ENCODE measurements at places on chromosomes 11 and 22.
A peak's percentile ranks its signal among the peaks of the same experiment; 100 is the strongest.

- DNase-seq = peak; percentile 51
Observed at GRCh38 chr22:27194096-27194748, 536.8 kb downstream of the MIAT start.

DNA sequence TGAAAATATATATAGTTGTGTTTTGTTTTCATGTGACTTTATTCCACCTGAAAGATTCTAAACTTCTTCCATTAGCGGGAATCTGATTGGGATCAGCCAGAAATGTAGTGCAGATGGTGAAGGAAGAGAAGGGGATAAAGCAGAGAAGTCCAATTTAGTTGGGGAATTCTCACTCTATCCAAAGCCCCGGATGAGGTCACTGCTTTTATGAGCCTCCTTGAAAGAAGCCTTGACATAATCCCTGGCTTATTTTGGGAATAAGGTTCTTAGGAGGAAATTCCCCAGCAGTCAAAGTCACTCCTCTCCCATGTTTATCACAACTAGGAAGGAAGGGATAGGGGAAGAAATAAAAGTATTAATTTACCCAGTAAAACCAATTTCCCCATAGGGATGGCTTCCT lies 41.1 kb downstream of the OSBP start:
- no peak for DNase-seq

GRCh38 chr22:48088926-48089536 lies 1326.6 kb downstream of the TBC1D22A start:
- DNase-seq = no peak

DNA sequence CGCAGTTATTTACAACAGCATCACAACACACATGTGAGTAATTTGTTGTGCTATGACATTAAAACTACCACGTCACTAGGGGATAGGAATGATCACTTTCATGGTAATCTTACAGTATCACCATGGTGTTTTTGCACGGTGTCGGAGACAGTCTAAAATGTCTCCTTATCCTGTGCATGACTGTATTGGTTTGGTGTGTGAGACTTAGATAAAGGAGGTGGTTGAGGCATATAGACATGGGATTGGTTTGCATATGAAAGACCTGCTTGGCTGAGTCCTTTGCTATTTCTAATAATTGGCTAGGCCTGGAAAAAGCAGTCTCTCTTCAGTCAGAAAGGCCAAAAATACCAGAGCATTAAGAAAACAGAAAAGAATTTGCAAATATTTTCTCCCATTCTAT lies 30.2 kb downstream of the MSANTD4 start:
- DNase-seq = no peak

DNA sequence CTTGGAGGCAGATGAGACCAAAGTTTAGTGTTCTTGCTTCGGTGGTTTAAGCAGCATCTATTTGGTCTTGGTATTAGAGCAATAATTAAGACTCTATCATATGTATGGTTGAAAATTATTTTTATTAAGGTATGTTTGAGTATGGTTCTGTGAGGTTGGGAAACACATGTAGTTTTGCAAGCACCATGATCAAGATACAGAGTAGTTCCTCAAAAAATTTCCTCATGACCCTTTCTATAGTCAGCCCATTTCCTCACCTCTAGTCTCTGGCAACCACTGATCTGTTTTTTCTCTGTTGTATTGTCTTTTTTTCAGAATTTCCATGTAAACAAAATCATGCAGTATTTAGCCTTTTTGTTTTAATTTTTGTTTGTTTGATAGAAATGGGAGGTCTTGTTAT lies 18.4 kb downstream of the MTMR3 start:
- DNase-seq = no peak

GRCh38 chr22:39148026-39148726 lies 4.3 kb downstream of the CBX7 start:
- DNase-seq = no peak

- DNase-seq = no peak
Observed at GRCh38 chr11:78338702-78339101, 78.9 kb downstream of the GAB2 start.

- no peak for DNase-seq
Observed at GRCh38 chr11:133385781-133386180, 146.5 kb downstream of the OPCML start.

DNA sequence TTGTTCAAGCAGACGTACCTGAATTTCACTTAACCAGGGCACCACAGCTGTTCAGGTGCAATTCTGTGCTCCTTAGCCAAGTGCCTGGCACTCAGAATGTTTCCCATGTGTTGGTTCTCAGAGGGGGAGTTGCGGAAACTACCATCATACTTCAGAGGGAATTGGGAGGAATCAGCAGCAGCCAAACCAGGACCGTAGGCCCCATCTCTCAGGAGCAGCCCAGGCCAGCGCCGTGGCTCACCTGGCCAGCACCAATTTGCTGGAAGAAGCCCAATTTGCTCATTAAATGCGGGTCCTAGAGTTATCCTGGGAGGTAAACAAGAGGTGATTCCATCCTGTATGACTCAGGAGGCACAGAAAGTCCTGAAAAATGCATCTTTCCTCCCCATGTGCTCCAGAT lies 435.4 kb downstream of the BRD1 start:
- no peak for DNase-seq

- peak; percentile 20 for DNase-seq
Observed at GRCh38 chr22:48416396-48417224, 1411.1 kb downstream of the BRD1 start.

DNA sequence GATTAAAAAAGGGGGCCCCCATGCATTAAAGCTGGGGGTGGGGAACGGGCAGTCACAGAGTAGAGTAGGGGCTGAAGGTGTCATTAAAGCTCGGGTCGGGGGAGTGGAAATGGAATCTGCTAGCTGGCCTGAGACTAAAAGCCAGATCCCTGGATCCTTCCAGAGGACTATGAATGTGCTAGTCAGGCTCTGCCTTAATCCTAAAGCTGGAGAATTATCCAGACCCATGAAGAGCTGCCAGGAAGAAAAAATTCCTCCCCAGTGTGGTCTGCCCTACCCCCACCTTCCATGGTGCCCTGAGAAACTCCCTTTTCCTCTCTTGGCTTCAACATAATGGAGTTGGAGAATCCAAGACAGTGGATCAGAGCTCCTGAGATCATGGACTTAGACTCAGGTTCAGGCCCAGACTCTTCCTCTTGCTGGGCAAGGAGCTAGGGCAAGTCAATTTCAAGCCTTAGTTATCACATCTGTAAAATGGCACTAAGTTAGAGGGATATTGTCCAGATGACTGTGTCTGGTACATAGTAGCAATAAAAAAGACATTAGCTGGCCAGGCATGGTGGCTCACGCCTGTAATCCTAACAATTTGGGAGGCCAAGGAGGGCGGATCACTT lies 24.0 kb upstream of the SMTN start:
- DNase-seq = peak; percentile 36

DNA sequence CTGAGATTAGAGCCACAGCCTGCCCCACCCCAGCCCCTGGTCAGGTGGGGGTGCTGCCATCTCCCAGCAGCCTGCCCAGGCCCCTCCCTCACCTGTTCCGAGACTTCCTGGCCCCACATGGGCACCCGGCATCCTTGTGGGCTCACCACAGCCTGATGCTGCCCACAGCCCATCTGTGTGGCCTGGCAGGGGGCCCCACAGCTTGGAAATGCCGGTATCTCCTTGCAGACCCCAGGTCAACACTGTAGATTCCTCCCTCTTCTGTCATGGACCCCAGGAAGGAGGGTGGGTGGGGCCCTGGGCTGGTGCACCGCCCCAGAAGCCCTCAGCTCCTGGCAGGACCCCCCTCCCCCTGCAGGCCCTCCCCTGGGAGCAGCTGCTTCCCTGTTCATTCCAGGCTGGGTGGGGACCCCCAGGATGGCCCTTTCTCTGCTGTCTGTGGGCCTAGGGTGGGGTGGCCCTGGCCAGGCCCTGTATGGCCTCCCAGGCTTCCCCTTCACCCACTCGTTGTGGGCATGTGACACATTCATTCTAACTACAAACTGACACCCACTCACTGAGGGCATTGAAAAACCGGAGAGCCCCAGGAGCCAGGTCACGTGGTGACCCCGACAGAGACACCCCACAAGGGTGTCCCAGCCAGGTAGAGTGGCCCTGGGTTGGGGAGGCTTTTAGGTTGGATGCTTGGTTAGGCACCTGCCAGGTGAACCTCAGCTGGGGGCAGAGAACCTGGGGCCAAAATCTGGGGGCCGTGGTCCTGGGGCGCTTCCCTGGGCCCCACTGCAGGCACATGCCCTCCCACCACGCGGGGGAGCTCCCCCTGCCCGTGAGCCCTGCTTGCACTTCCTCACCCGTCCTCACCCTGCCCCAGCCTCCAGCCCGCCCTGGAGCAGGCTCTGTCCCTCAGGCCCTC lies 44.1 kb upstream of the CCDC188 start:
- DNase-seq = no peak

- DNase-seq = no peak
Observed at GRCh38 chr11:111427471-111427912, 48.4 kb upstream of the POU2AF1 start.

DNA sequence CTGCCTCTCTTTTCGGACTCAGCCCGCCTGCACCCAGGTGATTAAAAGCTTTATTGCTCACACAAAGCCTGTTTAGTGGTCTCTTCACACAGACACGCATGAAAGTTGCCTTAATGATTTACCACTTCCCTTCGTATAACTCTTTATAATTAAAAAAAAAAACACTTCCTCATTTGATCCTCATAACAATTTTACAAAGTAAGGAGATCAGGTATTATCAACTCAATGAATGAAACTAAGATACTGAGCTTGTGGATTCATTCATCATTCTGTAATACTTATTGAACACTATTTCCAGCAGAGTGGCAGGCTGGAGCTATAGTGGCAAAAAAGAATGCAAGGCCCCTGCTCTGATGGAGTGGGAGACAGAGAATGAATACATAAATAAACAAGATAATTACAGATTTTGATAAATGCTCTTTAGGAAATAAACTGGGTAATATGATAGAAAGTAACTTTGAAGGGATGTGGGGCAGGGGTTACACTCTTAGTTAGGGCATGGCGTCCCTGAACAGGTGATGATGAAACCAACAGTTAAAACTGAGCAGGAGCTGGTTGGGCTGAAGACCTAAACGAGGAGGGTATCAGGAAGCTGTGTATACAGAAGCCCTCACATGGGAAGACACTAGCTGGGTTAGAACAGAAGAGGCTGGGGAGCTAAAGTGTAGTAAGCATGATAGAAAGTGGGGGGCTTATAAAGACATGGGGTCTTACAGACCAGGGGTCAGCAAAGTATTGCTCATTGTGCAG lies 5.4 kb upstream of the CRTAM start:
- DNase-seq = no peak

DNA sequence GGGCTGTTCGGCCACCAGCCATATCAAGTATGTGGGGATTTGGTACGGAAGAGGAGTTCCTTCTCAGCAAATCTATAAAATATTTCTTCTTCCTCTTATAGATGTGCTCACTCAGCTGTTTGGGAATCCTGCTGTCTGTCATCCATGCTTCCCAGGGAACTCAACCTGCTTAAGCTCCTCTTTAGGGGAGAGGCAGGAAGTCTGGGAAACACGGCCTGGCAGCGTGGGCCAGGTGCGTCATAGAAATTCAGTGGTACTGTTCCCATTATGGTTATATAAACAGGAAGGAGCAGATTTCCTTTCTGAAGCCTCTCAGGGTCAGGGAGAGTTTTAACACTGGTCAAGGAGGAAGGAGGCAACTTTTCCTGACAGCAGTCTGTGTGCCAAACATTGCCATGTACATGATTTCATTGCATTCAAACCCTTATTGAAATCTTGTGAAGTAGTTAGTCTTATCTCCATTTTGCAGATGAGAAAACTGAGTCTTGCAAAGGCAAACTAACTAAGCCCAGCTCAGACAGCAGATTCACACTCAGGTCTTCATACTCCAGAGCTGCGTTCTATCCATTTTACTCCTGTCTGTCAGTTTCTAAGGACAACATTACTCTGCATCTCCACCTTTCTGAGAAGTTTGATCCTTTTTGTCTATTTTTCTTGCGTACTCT lies 35.4 kb upstream of the AMOTL1 start:
- peak; percentile 28 for DNase-seq

DNA sequence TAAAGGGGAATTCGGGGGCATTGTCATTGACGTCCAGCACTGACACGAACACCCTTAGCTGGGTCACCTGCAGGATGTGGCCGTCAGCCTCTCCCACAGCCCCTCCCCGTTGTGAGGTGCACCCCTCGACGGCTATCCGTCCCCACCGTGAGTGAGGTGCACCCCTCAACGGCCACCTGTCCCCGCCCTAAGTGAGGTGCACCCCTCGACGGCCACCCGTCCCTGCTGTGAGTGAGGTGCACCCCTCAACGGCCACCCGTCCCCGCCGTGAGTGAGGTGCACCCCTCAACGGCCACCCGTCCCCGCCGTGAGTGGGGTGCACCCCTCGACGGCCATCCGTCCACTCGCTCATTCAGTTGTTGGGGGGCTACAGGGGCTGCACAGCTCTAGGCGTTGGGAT lies 2.9 kb downstream of the CDHR5 start:
- DNase-seq = no peak

- DNase-seq = no peak
Observed at GRCh38 chr11:76639621-76640020, 30.9 kb downstream of the LRRC32 start.

GRCh38 chr11:8937159-8937558 lies 4.4 kb upstream of the C11orf16 start:
- DNase-seq = no peak

GRCh38 chr22:21918466-21919185 lies 34.0 kb downstream of the PPM1F start:
- DNase-seq = no peak

- DNase-seq = peak; percentile 54
Observed at GRCh38 chr11:26949846-26950245, 44.1 kb upstream of the FIBIN start.

Data from fibroblast of upper back skin (primary cell).